Glutamatergic neuron (in vitro differentiated cells): ENCODE measurements at places on chromosomes 13 and 19. TPM values are rescaled to one million over a fixed set of nuclear protein-coding genes. Genes with fewer than 3 reads are reported as not detected.
A peak's percentile ranks its signal among the peaks of the same experiment; 100 is the strongest.

Gene DACT3
- 55.1 TPM for total RNA-seq

Gene ATP5F1D
- 129 TPM for total RNA-seq

DNA sequence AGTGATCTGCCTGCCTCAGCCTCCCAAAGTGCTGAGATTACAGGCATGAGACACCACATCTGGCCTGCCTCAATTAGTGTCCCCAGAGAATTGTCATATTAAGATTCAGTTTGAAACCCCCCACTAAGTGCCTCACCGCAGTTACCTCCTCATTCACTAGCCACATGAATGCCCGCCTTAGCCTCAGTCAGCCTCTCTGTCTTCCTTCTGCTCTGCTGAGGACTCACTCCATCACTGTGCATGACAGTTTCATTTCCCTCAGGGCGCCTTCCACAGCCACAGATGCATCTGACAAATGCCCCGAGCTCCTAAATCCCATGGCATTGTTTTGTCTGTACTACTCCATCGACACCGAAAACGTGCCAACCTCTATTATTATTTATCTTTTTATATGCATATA lies 23.3 kb downstream of the MIPEP start:
- no peak for DNase-seq

GRCh38 chr13:73195091-73195490 lies 136.3 kb downstream of the KLF5 start:
- no peak for DNase-seq

- peak; percentile 70 for DNase-seq
Measured at GRCh38 chr19:1411255-1412191, 4.1 kb downstream of the DAZAP1 start.
